Astrocyte of the spinal cord (primary cell): ENCODE measurements at places on chromosomes 5 and 9.

- DNase-seq: no peak
Observed at GRCh38 chr5:154570572-154571324, 92.7 kb upstream of the HAND1 start.

GRCh38 chr5:78593465-78593864, 55.1 kb downstream of the LHFPL2 start:
- no peak for DNase-seq

GRCh38 chr5:150118561-150119229, 32.3 kb upstream of the CSF1R start:
- DNase-seq: no peak

GRCh38 chr5:171080186-171080938, 218.5 kb downstream of the RANBP17 start:
- DNase-seq: no peak

DNA sequence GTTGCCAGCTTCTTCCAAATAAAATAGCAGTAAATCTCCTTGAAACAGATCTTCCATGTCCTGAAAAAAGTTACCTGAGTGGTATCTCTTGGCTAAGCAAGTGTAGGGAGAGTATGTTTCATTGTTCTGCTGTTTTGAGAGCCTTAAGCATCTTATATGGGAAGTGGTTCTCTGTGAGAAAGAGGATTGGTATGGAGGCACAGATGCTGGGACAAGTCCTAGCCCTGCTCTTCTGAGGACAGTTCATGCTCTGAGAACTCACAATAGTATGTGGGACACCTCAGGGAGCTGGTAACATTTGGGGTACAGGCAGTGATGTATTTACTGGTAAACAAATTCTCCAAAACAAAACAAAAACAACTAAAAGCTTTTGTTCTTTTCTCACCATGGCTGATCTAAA, 2.0 kb downstream of the PPP3R2 start:
- no peak for DNase-seq

GRCh38 chr5:133129950-133130349, 78.1 kb downstream of the HSPA4 start:
- DNase-seq: no peak

- DNase-seq: no peak
Observed at GRCh38 chr5:155504606-155505005, 491.1 kb downstream of the KIF4B start.

GRCh38 chr9:2059274-2059929, 44.3 kb downstream of the SMARCA2 start:
- DNase-seq: no peak

- no peak for DNase-seq
Observed at GRCh38 chr5:16538006-16538405, 72.4 kb upstream of the ZNF622 start.

DNA sequence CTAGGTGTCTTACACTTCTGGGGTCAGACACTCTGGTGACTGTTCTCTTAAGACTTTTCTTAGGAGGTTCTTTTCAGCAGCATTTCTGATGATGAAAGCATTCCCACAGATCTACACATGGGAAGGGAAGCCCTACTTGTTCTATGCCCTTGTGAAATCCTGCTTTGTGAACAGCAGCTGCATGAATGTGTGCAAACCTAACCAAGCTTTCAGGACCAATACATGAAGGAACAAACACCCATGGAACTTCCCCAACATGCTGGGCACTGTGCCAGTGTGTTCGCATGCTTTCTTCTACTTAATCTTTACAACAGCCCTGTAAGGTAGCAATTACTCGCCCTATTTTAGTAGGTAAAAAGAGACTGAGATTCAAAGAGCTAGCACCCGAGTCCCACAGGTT, 439.9 kb upstream of the KLF4 start:
- DNase-seq: peak; percentile 31

DNA sequence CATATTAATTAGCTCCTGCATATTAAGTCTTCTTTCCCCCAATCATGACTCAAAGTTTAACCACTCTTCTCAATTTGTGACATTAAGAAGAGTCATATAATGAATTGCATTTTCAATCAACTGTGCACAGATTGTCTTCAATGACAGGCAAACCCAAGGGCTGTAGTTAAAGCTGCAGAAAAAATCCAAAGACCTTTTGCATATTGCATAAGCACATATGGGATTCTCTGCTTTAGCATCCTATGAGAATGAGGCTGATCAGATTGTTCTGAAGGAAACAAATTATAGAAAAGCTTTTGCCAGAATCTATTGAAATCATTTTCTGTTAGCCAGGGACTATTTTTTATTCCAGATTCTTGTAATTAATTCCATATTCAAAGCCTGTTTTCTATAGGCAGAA, 112.3 kb downstream of the FAM170A start:
- no peak for DNase-seq

DNA sequence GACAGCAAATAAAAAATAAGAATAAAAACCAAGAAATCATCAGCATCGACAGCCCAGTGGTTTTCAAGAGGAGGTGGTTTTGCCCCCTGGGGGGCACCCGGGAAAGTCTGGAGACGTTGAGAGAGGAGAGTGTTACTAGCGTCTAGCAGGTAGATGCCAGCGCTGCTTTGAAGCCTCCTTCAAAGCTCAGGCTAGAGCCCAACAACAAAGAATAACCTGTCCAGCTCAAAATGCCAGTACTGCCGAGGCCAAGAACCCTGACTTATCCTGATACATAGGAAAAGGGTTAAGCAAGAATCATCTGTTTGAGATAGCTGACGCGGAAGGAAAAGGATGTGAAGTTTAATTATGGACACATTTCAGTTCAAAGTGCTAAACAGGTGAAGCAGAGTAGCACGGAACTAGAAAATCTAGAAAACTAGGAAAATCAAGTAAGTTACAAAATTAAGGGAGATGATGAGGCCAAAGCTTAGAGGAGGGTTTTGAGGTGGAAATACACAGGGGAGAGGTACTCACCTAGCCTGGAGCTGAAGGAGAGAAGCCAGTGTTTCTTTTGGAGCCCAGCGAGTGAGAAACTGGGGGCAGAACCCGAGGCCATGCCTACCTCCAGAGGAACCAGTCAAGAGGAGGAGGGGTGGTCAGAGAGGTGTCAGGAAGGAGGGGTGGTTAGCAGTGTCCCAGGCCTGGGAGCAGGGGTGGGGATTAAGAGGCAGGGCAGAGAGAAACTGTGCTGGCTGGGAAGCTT, 121.0 kb upstream of the RETREG1 start:
- DNase-seq: peak; percentile 6

DNA sequence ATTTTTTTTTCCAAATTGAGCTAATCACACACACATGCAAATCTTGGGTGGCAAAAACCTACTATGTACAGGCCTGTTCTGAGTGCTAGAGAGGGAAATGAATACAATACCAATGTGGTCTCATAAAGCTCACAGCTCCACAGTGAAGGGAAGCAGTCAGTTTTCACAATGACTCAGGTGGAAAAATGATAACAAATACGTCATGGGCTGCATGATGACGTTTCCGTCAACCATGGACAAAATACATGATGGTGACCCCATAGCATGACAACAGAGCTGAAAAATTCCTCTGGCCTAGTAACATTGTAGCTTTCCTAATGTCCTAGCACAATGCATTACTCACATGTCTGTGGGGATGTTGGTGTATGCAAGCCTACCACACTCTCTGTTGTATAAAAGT, 252.5 kb downstream of the TRIM32 start:
- peak; percentile 3 for DNase-seq

DNA sequence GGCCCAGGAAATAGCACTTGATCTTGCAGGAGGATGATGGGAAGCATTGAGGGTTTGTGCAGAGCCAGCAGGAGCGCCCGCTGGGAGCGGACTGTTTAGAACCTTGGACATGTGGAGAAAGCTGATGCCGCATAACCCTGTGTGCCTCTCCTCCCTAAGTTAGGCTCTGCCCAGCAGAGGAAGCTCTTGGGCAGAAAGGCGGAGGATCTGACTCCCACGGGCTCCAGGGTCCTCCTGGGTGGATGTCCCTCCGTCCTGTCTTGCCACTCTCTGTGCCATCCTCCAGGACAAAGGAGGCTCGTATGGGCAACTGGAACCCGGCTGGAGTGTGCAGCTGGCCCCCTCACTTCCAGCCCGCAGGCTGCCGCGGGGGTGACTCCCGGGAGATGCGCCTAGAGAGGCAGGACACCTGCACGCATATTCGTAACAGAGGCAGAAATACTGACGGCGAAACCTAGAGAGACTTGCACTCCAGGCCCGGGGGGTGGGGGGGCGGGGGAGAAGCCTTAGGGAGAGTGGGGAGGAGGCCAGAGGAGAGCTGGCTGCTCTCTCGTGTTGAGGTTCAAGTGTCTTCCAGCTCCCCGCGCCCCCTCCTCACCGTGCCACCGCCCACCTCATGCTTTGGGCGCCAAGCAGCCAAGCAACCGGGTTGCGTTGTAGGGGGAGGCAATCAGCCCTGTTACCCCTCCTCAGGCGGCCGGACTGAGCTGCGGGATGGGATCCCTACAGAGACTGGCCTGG, 5.4 kb upstream of the FOXE1 start:
- no peak for DNase-seq

GRCh38 chr5:57853929-57854697, 371.5 kb upstream of the ACTBL2 start:
- DNase-seq: no peak

DNA sequence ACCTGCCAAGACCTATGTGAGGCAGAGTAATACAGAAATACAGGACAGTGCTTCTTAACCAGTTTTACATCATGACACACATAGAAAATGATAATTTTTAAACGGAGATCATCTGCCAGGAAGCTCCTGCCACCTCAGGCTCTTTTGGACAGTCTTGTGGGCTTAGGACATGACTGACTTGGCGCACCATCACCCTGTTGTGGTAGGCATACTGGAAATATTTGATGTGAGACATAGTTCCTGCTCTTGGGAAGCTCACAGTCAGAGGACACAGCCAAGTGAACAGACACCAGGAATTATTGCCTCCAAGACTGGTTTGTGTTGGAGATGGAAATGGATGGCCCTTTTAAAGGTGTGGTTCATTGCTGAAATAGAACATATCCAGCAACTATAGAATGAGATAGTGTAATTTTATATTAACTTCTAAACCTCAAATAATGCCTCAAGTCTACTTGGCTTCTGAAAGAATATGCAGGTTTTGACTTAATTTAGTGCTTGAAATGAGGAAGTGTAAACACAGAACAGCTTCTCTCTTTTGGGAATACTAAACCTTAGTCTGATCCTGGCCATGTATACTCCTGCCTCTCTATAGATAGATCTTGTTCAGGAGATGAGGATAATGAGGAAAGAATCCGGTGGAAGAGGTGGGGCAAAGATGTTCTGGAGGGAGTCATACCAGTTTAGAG, 19.7 kb downstream of the CPEB4 start:
- DNase-seq: no peak

DNA sequence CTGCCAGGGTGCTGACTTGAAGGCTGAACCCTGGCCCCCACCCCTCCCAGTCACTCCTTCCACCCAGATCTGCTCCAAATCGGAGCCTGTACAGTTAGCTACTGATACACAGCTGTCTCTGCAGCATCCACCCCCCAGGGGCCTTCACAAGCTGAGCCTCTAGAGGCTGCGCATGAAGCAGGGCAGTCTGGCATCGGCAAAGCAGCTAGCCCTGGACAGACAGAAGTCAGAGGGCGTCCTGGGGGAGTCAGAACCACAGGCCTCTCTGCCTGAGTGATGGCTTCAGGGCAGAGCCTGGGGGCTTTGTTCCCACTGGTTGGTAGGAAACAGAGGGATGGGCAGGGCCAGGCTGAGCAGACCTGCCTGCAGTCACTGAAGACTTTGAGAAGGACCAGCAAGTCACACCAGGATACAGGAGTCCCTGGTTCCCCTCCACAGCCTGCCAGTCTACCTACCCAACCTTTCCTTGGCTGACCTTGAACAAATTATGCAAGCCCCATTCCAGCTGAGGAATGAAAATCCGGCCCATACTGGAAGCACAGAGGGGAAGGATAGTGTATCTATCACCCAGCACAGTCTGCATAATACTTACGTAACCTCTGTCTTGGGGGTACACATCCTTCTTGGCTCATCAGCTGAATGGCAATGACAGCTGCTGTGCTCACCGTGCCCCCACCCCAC, 8.8 kb downstream of the VDAC1 start:
- no peak for DNase-seq

DNA sequence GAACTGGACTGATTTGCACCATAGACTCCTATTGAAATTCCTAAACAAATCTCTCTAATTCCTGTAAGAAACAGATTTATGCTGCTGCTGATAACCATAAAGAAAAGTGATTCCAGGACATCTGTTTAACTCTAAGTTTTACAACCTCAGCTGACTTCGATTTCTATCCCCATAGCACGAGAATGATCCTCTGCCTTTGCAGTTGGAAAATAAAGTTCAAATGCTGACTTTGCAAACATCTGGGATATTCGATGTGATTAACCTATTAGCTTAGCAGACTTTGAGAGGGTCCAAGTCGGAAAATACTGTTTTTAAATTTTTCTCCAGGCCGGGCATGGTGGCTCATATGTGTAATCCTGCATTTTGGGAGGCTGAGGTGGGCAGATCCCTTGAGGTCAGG, 247.3 kb downstream of the PSAT1 start:
- no peak for DNase-seq

GRCh38 chr9:126379661-126380360, 53.2 kb downstream of the MVB12B start:
- DNase-seq: no peak

DNA sequence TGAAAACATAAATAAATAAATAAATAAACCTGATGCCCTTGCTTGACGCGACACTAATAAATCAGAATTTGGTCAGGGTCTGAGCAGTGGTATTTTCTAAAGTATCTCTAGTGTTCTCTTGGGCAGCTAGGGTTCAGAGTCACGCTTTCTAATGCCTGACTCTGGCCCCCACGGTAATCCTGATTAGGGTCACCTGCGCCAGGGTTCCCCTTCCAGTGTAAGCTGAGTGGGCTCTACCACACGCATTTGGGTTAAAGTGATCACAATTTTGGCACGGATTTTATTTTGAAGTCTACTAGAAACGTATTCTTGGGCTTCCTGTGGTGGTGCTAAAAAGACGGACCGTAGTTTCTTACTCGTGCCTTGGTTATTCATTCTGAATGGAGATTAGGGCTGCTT, 651 bp downstream of the TTC1 start:
- no peak for DNase-seq

- DNase-seq: peak; percentile 73
Observed at GRCh38 chr5:28766565-28767158, 1728.3 kb upstream of the CDH9 start.

- no peak for DNase-seq
Observed at GRCh38 chr5:134523543-134524271, 1.8 kb upstream of the JADE2 start.

GRCh38 chr5:20368571-20369517, 380.8 kb upstream of the CDH18 start:
- DNase-seq: no peak
